ENCODE measurements at places on chromosomes 5 and 9. TPM values are rescaled to one million over a fixed set of nuclear protein-coding genes. Genes with fewer than 3 reads are reported as not detected.

Gene CDX1
- not detected for polyA plus RNA-seq

Gene CD274
- polyA plus RNA-seq: 0.40 TPM

Gene TMEM215
- polyA plus RNA-seq: not detected

Gene GABBR2
- not detected for polyA plus RNA-seq

Gene ESM1
- polyA plus RNA-seq: not detected

Gene GLRA1
- not detected for polyA plus RNA-seq

Gene CTNNAL1
- 0.32 TPM for polyA plus RNA-seq

Gene CYLC2
- polyA plus RNA-seq: not detected

Gene SLC46A2
- not detected for polyA plus RNA-seq

Gene TOR4A
- 5.8 TPM for polyA plus RNA-seq

Gene CARD6
- polyA plus RNA-seq: 2.4 TPM

Gene CLTA
- polyA plus RNA-seq: 55.3 TPM

Gene PCDHB14
- polyA plus RNA-seq: not detected

Gene MARCOL
- not detected for polyA plus RNA-seq

Gene NR3C1
- polyA plus RNA-seq: 111 TPM

Gene LCN9
- not detected for polyA plus RNA-seq

Gene RLN2
- polyA plus RNA-seq: 2.2 TPM

Gene CARD9
- polyA plus RNA-seq: not detected

Gene PCA3
- polyA plus RNA-seq: not detected

Gene OXCT1
- polyA plus RNA-seq: 25.8 TPM

Gene PRDM9
- not detected for polyA plus RNA-seq

Gene CCL27
- polyA plus RNA-seq: not detected

Gene LCNL1
- not detected for polyA plus RNA-seq

Gene GGTA1
- 0.22 TPM for polyA plus RNA-seq

Gene PCDHAC2
- polyA plus RNA-seq: not detected

Gene LCN1
- not detected for polyA plus RNA-seq

Gene OLFML2A
- polyA plus RNA-seq: 0.16 TPM

Gene PCDHGB6
- 0.17 TPM for polyA plus RNA-seq

Gene TRIM36
- 0.45 TPM for polyA plus RNA-seq

Gene C9orf85
- polyA plus RNA-seq: 14.5 TPM

Gene OCLN
- not detected for polyA plus RNA-seq

Gene FOXD4L3
- not detected for polyA plus RNA-seq

Gene TPPP
- not detected for polyA plus RNA-seq

Data from naive B cell (primary cell).